ENCODE measurements at places on chromosomes 1 and 21.

DNA sequence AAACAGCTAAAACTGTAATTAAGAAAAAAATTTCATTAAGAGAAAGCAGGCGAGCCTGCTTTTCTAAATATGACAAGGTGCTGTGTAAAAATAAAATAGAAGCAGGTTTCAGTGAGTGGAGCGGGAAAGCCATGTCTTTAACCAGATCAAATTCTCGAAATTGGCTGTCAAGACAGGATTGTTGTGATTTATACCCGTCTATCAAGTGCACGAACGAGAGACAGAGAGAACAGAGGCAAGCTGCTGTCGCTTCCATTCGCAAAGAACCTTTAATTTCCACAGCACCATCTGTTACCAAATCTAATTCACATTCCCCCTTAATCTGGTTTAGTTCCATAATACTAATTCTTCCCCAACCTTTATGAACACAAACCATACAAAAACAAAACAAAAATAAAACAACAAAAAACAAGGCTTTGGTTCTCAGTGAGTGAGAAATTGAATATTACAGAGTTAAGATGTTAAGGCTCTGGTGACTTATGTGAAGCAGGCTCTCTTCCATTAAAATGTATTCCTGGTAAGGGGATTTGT, 35.0 kb downstream of the ESRRG start:
- no peak for DNase-seq

GRCh38 chr1:235021321-235021720, 107.3 kb downstream of the TOMM20 start:
- DNase-seq, result no peak

- DNase-seq, result no peak
These were observed 442.0 kb upstream of the RUNX1 start for GRCh38 chr21:35491114-35491513.

GRCh38 chr1:108669679-108670078, 8.8 kb upstream of the HENMT1 start:
- no peak for DNase-seq

GRCh38 chr1:203080456-203080855, 5.4 kb downstream of the MYOG start:
- DNase-seq, result no peak
